Activated T-helper 2 cell treated with anti-CD3 and anti-CD28 coated beads, Interferon-gamma antibody, Interleukin-2, Interleukin-4, amounts not matched to agents 10 μg/mL and 5 μg/mL and 100 μg/mL, durations not matched to agents 14 hours and 24 hours and 36 hours (primary cell): ENCODE measurements at places on chromosomes 6 and 20. TPM values are rescaled to one million over a fixed set of nuclear protein-coding genes. Genes with fewer than 3 reads are reported as not detected.

RSPO4 gene
- total RNA-seq = not detected in 2 replicates

ELOVL2 gene
- total RNA-seq = not detected in 2 replicates

TRERF1 gene
- total RNA-seq = 19.6 TPM in 2 replicates

NKX2-4 gene
- total RNA-seq = not detected in 2 replicates

DNA sequence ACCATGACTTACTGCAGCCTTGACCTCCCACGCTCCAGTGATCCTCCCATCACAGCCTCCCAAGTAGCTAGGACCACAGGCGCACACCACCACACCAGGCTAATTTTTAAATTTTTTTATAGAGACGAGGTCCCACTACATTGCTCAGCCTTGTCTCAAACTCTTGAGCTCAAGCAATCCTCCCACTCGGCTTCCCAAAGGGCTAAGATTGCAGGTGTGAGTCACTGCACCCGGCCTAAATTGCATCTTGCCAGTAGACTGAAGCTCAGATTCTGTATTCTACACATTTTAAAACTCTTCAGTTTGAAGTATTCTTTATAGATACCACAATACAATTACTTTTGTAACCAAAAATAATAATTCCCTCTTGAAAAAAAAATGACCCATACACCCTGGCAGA is 11.4 kb downstream of the NUDT3 start:
- no peak for DNase-seq
- no peak overlapping the region for H3K27ac ChIP-seq
- H3K36me3 ChIP-seq = peaks cover 8% of the 10 kb centered on the region
- H3K27me3 ChIP-seq = no peaks in the 10 kb centered on the region

- no peak for DNase-seq
- H3K4me3 ChIP-seq = no peak overlapping the region
- peaks cover 30% of the 10 kb centered on the region for H3K27me3 ChIP-seq
- no peak overlapping the region for H3K27ac ChIP-seq
- peaks cover 30% of the 10 kb centered on the region for H3K4me1 ChIP-seq
- no peaks in the 10 kb centered on the region for H3K36me3 ChIP-seq
Measured at GRCh38 chr20:62742979-62743776, 34.5 kb downstream of the NTSR1 start.

- H3K4me3 ChIP-seq = no peak overlapping the region
- DNase-seq = no peak
- H3K4me1 ChIP-seq = no peaks in the 10 kb centered on the region
- peaks cover 20% of the 10 kb centered on the region for H3K27me3 ChIP-seq
- H3K36me3 ChIP-seq = no peaks in the 10 kb centered on the region
Measured at GRCh38 chr6:132569170-132569569, 952 bp upstream of the TAAR6 start.
